ENCODE measurements at places on chromosomes 13 and 19.

DNA sequence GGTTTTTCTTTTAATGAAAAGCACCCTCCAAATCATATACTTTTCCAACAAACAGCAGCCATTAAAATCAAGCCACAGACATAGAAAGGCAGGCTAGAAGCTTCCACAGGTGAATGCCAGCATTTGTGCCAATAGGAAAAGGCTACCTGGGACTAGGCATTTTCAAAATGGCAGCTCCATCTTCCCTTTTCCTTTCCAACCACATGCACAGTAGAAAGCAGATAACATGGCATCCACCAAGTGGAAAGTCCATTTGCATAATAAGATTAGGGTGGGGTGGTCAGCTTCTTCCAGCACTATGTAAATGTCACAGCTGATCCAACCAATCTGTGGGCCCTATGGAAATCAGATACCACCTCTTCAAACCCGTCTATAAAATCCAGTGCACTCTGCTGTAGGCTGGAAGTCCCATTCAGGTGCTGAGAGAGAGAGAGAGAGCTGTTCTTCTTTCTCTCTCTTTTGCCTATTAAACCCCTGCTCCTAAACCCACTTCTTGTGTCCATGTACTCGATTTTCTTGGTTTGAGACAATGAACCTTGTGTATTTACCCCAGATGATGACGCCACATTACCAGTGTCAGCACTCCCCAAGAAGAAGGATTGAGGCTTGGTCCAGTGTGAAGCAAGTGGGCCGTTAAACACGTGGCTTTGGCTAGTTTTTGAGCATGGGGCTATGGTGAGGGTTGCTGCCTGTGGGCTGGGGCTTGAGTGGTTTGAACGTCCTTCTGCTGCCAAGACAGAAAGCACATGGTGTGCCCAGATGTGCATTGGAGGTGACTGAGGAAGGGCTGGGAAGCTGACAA lies 24.2 kb upstream of the IGFL1 start:
- no peak for DNase-seq

GRCh38 chr13:110746438-110746837 lies 32.9 kb downstream of the ING1 start:
- DNase-seq: no peak

- no peak for DNase-seq
Measured at GRCh38 chr19:56821209-56821608, 19.3 kb downstream of the PEG3 start.

DNA sequence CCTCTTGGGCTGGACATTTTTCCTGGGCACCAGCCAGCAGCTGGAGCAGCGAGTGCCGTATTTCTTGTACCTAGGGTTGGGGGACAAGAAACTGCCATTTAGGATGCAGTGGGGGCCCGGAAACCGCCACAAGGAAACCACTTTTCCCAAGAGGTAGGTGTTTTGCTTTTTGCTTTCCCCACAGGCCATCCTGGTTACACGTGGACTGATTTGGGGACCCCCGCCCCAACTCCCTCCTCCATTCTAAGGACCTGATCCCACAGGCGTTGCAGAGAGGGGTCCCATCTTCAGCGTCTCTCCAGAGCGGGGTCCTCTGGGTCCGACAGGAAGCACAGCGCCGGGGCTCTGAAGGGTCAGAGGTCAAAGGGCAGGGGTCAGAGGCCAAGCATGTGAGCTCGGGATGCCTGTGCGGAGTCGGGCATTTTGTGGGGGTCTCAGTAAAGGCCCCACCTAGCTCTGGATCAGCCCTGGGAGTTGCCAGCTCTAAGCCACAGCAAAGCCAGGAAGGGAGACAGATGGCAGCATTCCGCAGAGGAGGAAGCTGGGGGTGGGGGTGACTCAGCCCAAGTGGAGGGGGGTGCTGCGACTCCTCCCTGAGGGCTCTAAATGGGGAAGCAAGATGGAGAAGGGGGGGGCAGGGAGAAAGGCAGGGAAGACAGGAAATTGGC lies 4.3 kb downstream of the ZGLP1 start:
- DNase-seq: no peak

DNA sequence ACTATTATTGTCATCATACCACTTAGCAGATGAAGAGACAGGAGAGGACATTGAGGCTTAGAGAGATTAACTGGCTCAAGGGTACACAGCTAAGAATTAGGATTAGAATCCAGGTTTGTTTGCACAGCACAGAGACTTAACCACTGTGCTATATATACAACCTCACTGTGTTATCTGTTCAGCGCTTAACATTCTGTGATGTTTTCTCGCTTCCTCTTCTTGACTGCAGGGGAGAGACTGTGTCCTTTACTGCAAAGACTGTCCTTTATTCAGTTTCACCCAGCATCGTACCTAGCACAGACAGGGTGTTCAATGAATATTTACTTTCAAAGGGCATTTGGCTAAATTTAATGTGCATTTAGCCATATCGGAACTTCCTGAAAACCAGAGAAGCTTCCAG lies 54.9 kb upstream of the PCDH8 start:
- peak; percentile 42 for DNase-seq

DNA sequence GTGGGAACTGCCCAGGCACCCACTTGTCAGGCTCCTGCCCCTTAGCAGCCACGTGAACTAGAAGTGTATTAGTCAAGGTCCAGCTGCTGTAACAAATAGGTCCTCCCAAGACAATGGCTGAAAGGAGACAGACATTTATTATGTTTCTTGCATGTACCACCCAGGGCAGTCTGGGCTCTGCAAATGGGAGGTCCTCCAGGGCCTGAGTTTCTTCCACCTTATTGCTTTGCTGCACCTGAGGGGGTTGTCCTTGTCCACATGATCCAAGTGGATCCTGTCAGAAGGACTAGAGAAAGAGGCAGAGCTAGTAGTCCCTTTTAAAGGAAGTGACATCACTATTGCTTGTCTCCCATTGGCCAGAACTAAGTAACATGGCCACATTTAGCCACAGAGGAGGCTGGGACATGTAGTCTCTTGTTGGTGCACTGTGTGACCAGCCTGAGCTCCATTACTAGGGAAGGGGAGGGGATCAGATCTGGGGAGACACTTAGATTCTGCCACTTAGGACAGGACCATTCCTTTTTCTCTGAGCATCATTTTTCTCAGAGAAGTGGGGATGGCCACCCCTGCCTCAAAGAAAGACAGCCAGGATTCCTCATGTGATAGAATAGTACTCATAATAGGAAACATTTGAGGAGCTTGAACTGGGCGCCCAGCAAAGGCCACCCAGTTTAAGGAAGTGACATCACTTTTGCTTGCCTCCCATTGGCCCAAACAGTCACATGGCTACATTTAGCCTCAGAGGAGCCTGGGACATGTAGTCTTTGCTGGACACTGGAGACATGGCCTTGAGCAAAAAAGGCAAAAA lies 15.1 kb downstream of the CC2D1A start:
- DNase-seq: peak; percentile 56

GRCh38 chr19:3335431-3336350 lies 30.7 kb upstream of the NFIC start:
- DNase-seq: no peak

DNA sequence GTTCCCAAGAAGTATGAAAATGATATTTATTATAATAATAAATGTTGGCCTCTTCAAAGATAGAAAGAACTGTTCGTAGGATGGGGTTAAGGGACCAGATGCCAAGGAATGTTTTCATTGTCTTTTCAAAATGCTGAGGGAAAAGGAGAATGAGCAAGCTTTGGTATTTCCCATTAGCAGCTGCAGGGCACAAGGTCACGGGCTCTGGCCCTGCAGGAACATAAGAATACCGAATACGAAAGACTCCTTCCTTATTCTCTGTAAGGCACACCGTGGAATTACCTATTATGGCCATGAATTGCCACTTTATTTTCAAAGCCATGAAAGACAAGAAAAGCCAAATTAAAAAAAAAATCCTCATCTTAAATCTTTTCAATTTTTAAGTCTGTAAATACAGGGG lies 49.6 kb upstream of the OLFM4 start:
- no peak for DNase-seq

DNA sequence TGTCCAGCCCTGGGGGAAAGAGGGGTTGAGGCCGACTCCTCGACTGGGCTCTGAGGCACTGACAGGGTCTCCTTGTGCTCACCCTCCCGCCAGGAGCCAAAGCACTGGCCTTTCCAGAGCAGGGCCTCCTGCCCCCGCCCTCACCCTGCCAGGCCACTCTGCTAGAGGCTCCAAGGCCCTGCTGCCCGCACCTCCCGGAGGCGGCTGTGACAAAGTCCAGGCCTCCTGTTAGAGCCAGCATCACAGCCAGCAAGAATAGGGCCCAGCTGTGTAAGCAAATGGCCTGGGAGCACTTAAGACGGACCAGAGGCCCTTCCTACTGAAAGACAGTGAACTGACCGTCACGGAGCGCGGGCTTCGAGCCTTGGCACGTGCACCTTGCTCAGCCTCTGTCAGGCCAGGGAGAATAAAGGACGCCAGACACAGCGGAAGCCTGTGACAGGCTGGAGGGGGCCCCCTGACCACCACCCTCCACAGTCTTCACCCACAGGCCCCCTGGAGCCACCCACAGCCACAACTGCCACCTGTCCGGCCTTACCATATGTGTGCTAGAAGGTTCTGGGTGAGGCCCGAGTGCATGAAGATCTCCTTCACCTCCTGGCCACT lies 50.9 kb downstream of the EPS15L1 start:
- DNase-seq: no peak

DNA sequence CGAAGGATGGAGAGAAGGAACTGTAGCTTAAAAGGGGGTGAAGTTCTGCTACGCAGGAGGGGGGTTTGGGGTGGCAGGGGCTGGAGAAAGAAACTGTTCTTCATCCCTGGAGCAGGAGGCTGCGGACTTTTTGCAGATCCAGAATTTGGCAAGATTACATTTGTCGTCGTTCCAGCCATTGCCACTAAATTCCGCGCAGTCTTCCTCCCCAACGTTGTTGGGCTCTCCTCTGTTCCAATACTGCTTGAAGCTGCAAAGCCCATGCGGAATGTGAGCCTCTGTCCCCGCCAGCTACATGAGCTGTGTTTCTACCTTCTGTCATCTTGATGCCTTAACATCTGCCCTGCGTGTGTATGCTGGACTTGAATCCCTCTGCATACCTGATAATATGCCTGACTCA lies 4.3 kb downstream of the CD209 start:
- DNase-seq: no peak

DNA sequence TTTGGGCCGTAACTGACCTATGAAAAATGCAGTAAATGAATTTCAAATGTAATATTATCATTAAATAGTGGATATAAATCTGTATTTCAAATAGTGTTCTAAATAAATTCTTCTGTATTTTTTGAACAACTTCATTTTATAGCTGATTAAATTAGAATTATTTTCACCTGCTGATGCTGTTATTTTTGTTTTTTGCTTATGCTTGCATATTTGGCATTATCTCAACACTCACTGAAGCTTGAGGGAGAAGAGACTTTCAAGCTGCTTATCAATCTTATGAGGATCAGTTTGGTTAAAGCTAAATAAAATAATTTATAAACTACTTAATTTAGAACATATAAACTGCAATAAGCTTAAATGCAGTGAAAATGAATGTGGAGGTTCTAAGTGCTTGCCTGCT lies 251.3 kb upstream of the PCDH9 start:
- no peak for DNase-seq

DNA sequence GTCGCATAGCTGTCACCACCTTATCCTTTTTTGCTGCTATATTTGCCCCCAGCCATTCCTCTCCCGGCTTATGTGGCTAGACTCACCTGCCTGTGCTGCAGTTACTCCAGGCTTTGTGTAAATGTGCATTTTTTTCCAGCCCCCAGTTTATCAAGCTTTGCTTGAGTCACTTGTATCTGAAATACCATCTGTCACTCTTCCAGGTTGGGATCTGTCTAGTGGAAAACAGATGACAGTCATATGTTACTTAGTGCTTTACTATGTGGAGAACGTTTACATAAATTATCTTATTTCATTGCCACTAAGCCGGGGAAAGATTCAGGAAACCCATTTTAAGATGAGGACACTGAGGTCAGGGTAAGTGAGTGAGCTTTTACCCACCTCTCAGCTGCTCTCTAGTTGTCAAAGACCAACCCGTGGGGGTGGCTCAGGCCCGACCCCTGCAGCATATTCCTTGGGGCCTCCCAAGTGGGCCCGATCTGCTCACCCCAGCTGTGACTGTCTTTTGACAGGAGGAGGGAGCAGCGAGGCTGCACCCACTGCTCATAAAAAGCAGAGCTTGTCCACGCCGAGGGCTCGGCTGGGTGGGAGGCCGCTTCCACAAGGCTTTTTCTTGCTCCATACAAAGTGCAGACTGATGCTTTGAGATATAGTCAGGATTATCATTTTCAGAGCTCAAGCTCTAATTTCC lies 7.2 kb downstream of the GJB2 start:
- DNase-seq: no peak

DNA sequence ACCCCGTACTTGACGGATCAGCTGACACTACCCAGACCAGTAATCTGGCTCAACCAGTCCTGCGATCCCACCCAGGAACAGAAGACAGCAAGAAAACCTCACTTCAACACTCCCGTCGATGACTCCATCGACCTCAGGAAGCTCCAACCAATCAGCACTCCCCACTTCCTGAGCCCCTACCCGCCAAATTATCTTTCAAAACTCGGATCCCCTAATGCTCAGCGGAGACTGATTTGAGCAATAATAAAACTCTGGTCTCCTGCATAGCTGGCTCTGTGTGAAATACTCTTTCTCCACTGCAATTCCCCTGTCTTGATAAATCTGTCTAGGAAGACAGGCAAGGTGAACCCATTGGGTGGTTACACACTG lies 1.2 kb downstream of the LSM4 start:
- DNase-seq: no peak

- DNase-seq: no peak
Measured at GRCh38 chr19:17358395-17358794, 18.7 kb downstream of the PLVAP start.

DNA sequence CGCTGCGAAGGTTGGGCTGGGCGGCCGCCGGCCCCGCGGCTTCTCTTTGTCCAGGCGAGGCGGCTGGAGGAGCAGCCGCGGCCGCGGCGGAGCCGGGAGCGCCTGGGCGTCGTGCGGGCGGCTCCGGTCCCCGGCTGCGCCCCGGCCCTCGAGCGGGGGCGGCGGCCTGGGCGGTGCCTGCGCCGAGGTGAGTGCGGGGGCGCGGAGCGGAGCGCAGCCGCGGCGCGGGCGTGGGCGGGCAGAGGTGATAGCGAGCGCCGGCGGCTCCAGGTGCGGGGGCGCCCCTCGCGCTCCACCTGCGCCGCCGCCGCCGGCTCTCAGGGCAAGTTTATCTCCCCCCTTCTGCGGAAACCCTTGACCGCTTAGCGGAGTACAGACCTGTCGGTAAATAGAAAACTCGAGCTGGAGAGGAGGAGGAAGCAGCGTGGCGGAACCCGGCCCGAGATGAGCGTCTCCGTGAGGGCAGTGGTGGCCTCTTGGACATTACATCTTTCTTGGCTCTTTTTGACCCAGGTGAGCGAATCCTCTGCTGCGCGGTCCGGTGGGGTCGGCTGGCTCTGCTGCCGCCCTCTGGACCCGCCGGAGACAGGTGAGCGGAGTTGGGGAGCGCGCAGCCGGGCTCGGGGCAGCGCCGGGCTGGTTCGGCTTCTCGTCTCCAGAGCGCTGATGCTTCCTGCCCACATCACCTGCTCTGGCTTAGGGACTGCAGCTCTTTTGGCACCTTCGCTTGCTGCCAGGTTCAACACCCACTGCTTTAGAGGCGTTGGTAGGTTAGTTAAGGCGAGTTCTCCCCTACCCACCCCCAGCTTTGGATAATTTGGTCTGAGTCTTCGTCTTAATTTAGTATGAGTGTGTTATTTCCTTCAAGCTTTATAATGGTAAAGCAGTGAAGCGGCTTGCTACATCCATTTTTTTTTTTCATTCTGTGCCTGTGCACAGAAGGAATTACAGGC lies at the start of gene MTUS2:
MTUS2 (plus strand) TSS at position 241 of the 953 bp plus-strand sequence.
- DNase-seq: peak; percentile 9
